ENCODE measurements at places on chromosomes 13 and 19.

GRCh38 chr19:4575267-4576015 is 16.0 kb upstream of the SEMA6B start:
- DNase-seq = no peak

DNA sequence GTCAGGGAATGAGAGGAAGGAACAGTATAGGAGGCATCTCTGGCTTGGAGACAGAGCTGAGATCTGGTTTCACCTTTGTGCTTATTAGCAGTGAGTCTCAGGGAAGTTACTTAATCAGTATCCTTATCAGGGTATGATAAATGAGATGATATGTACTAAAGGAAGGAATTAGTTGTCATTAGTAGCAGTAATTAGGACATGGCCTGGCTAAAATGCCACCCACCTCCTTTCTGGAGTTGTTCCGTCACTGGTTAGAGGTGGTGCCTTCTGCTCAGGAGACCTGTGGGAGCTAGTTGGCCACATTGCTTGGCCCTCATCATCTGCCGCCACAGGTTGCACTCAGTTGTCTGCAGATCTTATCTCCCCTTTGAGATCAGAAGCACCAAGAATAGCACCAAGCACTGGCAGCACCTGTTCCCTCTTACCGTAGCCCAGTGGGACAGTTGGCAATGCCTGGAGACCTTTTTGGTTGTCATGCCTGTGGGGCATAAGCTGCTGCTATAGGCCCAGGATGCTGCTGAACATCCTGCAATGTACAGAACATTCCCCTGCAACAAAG is 4.7 kb downstream of the GPATCH1 start:
- DNase-seq = no peak

DNA sequence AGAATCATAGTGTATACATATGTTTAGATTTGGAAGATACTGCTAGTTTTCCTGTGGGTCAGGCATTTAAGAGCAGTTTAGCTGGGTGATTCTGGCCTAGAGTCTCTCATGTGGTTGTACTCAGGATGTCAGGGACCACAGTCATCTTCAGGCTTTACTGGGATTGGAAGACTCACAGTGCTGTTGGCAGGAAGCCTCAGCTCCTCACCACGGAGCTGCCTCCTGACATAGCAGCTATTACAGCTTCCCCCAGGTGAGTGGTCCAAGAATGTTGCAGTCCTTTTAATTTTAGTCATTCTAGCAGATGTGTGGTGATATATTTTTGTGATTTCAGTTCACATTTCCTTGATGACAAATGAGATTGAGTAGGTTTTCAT is 16.9 kb upstream of the GPR18 start:
- DNase-seq = peak; percentile 44

DNA sequence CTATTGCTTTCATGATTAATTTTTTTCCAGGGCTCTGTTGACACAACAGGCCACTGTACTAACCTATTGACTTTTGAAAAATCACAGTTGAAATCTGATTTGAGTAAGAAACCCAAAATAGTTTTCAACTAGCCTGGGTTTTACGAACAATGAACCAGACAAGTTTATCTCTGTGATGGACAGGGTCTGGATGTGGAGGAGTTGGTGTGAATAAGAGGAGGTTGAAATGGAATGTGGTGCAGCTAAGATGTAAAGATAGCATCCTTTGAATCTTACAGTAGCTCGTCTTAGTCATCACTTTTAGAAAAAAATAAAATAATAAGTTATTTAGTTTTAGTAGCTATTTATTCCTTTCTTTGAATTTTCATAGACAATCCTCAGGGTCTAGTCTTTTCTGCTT is 8.3 kb upstream of the OXGR1 start:
- no peak for DNase-seq
